Inflammatory macrophage treated with lipopolysaccharide for 4 hours (primary cell): ENCODE measurements at places on chromosomes 6 and 20.

GRCh38 chr6:16206595-16207037 lies 31.8 kb upstream of the GMPR start:
- DNase-seq: peak; percentile 67

DNA sequence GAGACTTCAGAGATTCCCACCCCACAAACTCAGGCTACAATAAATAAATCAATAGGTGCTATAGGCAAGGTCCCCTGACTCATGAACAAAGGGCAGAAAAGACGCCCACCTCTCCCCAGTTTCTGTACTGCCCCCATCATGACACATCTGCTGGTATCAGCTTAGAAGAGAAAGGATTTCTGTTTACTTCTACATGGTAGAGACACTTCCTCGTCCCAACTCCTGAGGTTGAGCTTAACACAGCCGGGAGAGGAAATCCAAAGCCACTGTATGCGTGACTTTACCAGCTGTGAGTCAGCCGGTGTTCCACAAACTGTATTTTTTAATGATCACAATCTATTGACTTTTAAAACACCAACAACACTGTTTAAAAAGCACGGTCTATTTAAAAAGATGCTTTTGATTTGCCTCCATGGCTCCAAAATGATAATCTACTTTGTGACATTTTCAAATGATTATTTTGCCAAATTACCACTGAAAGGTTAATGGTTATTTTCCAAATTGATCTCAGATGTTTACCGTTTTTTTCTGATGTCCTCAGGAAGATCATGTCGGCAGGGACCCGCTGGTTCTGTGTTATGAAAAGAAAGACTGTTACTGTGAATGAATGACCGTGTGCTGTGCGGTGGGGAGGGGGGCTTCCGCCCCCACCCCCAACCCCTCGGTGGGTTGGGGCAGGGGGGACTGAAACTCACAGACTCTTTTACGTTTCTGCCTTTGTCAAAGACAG lies 72.5 kb downstream of the ATP9A start:
- DNase-seq: peak; percentile 41

DNA sequence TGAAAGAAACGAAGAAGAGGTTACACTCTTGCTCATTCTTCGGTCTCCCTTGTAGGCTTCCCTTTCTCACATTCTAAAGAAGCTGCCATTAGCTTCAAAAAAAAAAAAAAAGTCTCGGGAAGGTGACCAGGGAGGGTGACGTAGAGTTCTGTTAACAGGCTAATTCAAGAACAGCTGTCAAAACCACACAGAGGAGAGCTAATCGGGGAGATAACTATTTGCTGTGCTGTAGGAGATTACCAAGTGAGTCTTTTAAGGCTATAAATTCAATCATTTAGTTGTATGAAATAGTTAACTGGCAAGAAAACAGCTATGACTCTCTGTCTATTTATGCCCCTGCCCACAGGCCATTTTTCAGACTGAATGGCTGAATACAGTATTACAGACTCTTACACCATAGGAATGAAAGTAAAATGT lies 256.8 kb downstream of the SYNE1 start:
- no peak for DNase-seq

GRCh38 chr6:26175033-26175427 lies 87.8 kb downstream of the HFE start:
- DNase-seq: no peak

- no peak for DNase-seq
These were observed 114.7 kb downstream of the EDN3 start for GRCh38 chr20:59414936-59415623.
